ENCODE measurements at places on chromosomes 16 and 17.
A peak's percentile ranks its signal among the peaks of the same experiment; 100 is the strongest.

DNA sequence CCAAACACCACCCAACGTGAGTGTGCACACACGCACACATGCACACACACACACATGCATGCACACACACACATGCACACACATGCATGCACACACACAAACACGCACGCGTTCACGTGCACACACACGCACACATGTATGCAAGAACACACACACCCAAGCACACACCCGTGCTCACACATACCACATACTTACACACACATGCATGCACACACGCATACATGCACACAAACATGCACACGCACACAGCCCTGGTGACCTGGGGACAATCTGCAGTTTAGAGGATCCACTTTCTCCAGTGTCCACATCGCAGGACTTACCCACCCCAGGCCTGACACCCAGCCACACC lies 6.2 kb downstream of the USH1G start:
- no peak for DNase-seq

GRCh38 chr17:34493917-34494316 lies 85.5 kb upstream of the TMEM132E start:
- no peak for DNase-seq

DNA sequence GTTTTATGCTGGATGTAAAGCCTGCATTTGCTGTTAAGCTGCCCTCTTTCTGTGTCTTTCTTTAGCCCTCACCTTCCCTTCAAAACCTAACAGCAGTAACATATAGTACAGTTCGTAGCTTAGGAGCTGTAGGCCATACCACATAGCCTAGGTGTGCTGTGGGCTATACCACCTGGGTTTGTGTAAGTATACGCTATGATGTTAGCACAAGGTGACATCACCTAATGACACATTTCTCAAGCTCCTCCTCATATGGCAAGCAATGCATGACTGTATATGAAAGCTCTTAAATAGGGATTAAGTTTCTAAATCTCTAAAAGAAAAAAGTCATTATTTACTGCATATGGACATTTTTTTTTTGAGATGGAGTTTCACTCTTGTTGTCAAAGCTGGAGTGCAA lies 57.8 kb upstream of the TMEM97 start:
- DNase-seq = no peak

DNA sequence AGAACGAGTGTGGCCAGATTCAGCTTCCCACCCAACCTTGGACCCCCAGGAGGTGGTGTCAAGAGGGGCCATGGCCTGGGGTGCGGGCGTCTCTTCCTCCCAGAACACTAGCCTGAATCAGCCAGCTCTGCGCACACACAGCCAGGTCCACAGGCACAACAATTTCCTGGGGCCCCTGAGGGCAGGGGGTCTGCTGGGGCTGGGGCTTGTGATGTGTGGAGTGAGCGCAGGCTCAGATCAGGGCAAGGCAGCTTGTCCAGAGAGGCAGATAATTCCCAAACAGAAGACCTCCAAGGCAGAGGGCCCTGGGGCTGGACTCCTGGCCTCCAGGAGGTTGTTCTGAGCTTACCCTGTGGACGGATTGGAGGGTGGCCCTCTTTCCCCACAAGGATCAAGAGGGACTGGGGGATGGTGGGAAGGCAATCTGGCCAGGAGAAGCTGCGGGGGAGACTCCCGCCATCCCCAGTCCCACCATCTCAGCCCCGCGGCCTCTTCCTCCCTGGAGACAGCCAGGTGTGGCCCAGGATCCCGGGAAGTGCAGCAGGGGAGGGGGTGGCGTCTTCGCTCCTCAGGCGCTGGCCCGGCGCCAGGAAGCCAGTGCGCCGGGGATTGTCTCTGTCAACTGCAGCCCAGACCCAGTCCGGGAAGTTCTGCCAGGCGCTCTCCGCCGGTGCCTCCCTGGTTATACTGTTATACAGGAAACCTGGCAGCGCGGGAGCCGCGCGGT lies 52.0 kb upstream of the AMZ2 start:
- peak; percentile 47 for DNase-seq

DNA sequence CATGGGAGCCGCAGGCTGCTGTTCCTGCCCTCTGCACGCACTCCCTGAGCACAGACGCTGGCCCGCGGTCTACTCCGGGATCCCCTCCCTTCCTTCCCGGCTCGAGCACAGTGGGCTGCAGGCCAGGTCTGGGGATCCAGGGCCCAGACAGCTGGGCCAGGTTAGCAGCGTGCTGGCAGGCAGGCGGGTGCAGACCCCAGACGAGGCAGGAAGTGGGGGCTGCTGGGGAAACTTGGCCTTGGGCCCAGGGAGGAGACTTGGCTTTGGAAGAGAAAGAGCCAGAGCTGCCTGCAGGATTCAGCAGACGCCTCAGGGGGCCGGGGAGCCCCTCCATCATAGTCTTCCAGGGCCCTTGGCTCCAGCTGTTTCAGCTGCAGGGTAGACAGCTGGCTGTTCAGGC lies 30.2 kb upstream of the ABCC3 start:
- DNase-seq = no peak

DNA sequence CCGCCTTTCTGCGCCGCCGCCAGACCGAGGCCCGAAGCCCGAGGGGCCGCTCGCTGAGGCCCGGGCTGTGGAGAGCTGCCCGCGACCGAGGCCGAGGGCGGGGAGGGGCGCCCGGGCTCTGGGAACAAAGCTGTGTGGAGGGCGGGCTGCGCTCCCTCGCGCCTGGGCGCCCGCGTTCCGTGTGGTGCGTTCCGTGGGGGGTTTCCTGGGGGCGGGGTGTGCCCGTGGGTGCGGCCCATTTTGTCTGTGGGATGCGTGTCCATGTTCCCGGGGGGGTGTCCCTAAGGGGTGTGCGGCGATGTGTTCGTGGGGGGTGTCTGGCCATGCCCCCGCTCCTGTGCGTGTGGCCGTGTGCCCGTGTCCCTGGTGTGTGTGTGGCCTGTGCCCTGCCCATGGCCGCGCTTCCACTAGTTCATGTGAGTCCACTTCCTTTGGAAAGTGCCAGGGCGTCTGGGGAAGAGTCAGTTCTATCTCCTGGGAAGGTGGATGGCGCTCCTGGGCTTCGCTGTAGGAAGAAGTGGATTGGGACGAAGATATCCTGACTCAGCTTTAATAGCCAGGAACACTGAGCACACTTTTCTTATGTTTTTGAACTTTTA lies 520 bp downstream of the JPT2 start:
- no peak for DNase-seq

DNA sequence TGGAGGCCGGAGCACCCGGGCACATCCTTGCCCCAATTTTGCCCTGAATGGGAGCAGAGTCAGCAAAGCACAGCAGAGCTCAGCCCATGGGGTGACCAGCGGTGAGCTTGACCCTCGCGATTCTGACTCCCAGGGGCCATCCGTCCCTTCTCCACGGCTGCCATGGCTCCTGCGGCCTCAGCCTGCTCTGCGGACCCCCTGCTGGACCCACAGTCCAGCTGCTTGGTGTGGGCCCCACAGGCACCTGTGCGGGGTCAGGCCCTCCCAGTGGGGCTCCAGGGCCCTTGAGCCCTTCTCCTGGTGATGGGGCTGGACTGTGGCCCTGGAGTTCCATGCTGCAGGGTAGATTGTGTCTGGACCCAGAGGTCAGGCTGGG lies 144.2 kb downstream of the ENGASE start:
- DNase-seq = no peak

DNA sequence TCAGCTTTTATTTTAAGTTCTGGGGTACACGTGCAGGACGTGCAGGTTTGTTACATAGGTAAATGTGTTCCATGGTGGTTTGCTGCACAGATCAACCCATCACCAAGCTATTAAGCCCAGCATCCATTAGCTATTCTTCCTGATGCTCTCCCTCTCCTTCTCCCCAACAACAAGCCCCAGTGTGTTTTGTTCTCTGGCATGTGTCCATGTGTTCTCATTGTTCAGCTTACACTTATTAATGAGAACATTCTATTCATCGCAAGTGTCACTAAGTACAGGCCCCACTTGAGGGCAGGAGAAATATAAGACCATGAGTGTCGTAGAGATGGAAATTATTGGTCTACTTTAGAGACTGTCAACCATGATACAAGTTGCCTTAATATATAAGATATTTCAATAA lies 615.1 kb downstream of the CDH8 start:
- DNase-seq = no peak

- DNase-seq = no peak
These were observed 60.9 kb downstream of the SRCIN1 start for GRCh38 chr17:38544839-38545209.

DNA sequence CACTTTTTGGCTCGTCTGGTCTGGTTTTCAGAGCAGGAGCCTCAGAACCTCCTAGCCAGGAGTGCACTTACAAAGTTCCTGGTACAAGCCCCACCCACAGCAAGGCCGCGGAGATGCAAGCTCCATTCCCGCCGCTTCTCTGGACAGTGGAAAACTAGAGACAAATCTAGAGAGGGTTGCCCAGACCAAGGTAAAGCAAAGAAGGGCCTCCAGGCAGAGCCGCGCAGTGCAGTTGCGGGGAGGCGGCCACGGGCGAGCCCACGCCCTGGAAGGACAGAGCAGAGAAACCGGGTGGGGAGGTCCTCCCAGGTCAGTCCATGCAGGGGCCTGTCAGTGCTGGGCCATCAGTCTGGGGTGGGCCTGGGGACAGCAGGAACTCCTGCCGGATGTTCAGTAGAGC lies 11.0 kb upstream of the OSGIN1 start:
- DNase-seq = no peak

Data from NCI-H526 (cell line).